ENCODE measurements at places on chromosomes 5 and 9.

- no peaks in the 10 kb centered on the region for H3K36me3 ChIP-seq
- no peak for DNase-seq
- no peak overlapping the region for H3K27ac ChIP-seq
These were observed 107.8 kb downstream of the ZNF354C start for GRCh38 chr5:179167871-179168451.

DNA sequence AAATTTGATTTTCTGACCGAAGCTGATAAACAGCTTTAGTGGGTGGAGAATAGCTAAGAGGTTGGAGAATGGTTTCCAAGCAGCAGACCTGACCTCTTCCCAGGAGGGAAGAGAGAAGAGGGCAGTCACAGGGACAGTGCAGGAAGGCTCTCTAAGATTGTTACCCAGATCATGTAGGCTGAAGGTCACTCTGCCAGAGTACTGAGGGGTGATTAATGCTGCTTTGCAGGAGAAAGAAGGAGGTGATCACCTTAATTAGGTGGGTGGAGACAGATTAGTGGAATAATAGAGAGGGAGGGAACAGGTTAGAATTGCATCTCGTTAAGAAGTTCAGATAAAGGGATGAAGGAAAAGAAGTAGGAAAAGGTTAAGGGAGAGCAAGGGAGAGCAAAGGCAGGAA, 440.5 kb downstream of the BRINP1 start:
- no peak overlapping the region for H3K4me3 ChIP-seq
- DNase-seq = no peak
- no peaks in the 10 kb centered on the region for H3K4me1 ChIP-seq

DNA sequence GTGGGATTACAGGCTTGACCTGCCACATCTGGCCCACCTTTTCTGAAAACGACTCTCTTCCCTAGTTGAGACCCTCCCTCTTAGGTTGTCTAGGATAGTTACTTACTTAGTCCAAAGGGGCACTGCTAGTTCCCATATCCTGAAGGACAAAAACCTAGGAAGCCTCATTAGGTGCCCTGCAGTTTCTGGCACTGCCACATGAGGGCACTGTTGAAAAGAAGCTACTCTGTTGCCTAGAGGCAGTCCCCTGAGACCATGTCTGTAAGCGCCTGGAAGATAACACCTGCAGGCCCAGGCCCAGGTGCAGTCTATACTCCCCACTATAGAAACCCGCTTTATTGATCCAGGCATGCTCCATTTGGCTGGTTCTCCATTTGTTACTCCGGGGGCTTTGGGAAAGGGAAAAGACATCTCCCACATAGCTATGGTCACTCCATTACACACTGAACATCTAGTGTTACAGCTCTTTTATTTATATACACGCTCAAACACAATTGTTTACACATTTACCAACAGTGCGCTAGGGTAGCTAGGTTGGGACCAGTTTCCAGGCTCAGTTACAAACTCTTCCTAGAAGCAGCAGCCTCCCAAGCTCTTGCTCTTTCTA, 73.4 kb upstream of the PPARGC1B start:
- no peak overlapping the region for H3K4me3 ChIP-seq
- H3K27ac ChIP-seq = no peak overlapping the region
- no peak for DNase-seq
- H3K36me3 ChIP-seq = no peaks in the 10 kb centered on the region

GRCh38 chr5:37668524-37669047, 171.3 kb downstream of the GDNF start:
- no peaks in the 10 kb centered on the region for H3K36me3 ChIP-seq
- peak overlapping the region; percentile 89 for H3K27ac ChIP-seq
- peak; percentile 100 for DNase-seq
- no peak overlapping the region for H3K4me3 ChIP-seq

DNA sequence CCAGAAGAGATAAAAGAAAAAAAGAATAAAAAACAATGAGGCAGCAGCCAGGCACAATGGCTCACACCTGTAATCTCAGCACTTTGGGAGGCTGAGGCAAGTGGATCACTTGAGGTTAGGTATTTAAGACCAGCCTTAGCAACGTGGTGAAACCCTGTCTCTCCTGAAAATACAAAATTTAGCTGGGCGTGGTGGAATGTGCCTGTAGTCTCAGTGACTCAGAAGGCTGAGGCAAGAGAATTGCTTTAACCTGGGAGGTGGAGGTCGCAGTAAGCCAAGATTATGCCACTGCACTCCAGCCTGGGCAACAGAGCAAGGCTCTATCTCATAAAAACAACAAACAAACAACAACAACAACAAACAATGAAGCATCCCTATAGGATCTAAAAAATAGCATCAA, 121.5 kb downstream of the HMHB1 start:
- H3K27ac ChIP-seq = no peak overlapping the region
- H3K27me3 ChIP-seq = no peaks in the 10 kb centered on the region
- no peak for DNase-seq
- H3K36me3 ChIP-seq = no peaks in the 10 kb centered on the region
- H3K4me1 ChIP-seq = no peaks in the 10 kb centered on the region
- H3K4me3 ChIP-seq = no peak overlapping the region
